EL (cell line): ENCODE measurements at places on chromosomes 16 and 17.

DNA sequence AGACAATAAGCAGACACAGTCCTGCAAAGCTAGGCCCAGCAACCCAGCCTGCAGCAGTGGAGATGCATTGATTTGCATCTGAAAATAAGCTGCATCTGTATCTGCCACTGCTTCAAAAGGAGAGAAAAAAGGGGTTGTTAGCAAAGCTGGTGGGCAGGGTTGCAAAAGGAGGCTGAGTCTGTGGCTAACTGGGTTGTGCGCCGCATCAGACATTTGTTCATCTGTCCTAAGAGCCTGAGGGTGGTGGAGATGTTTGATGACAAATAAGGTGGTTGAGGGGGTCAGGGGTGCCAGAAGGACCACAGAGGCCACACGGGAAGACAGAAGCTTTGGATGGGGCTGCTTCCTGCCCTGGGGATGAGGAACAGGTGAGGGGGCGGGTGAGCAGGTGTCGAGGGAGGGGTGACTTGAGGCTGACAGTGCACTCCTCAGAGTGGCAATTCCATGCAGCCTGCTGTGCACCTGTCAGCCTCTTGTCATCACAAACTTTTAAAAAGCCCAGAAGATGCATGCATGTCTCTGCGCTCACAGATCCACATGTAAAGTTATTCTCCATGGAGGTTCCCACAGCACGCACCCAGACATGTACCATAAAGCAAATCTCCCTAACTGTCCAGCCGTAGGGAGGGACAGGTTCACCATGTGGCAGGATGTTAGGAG is 35.4 kb downstream of the WSB1 start:
- no peak for DNase-seq

DNA sequence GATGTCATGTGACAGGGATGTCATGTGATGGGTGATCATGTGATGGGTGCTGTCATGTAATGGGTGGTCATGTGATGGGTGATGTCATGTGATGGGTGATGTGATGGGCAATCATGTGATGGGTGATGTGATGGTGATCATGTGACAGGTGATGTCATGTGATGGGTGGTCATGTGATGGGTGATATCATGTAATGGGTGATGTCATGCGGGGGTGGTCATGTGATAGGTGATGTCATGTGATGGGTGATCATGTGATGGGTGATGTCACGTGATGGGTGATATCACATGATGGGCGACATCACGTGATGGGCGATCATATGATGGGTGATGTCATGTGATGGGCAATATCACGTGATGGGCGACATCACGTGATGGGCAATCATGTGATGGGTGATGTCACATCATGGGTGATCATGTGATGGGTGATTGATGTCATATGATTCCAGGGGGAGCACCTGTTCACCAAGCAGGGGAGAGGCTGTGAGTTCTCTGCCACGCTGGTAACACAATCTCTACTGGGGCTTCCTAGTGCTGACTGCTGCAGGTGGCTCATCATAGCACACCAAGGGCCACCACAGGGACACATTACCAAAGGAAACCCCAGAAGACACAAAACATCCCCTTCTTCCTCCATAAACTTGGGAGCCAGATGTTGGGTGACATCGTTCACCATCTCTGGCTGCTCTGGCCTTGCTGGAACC is 16.5 kb downstream of the CD300LB start:
- DNase-seq, result no peak

DNA sequence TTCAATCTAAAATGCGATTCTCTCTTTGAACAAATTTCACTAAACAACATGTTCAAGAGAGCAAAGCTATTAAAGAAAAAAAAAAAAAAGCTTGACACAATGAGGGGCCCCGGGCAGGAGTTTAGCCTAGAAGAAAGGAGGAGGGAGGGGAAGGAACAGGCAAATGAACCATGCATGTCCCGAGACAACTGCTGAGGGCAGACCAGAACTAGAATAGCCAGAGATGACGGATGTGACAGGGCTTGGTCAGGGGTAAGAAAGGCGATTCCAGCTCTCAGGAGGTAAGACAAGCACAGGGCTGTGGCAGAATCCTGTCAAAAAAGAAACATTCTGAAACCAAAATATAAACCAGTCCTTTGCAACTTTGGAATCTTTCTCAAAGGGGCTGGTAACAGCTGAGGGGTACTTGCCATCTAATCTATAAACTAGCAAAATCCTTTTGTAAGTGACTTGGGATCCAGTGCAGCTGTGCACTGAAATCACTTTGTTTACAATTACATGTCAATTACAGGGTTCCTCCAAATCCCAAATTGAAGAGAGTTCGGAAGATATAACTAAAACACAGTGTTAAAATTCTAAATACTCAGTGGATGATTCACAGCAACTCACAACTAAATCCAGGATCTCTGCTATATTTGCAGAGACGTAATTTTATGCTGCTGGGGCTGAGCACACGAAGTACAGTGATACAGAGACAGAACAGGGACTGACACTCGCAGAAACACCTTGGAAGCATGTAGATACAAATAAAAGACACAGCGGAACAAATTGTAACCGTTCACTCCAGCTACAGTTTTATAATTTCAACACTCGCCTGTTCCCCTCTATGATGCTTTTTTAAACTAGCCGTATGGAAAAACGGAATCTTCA is 567.4 kb upstream of the ZFHX3 start:
- no peak for DNase-seq

GRCh38 chr16:58462499-58462996 is 37.4 kb upstream of the NDRG4 start:
- DNase-seq, result no peak

- DNase-seq, result no peak
These were observed 16.5 kb upstream of the CLEC18C start for GRCh38 chr16:70157105-70157476.

DNA sequence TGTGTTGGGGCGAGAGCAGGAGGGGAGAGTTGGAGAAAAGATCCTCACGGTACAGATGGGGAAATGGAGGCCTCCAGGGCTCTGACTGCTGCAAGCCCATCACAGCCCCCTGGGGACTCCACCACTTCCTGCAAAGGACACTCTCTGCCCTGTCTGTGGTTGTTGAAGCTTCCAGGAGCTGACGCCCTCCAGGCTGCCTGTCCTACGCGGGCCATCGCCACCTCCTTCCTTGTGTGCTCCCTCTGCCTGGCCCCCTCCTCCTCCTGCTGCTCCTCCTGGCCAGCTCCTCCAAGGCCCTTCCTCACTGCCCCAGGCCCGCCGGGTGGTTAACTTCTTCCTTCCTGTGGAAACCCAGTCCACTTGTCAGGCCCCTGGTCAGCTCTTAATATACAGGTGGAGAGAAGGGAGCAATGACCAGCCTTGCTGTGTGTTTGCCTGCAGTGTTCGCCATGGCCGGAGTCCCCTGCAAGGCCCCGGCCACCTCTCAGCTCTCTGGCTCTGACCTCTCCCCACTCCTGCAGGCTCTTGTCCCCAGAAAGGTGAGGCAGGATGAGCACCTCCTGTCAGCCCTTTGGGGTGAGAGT is 18.4 kb upstream of the STAC2 start:
- DNase-seq, result no peak

GRCh38 chr17:63985387-63986140 is 12.6 kb upstream of the PRR29 start:
- DNase-seq, result no peak

GRCh38 chr17:62075308-62075815 is 10.3 kb upstream of the MED13 start:
- no peak for DNase-seq

- DNase-seq, result peak; percentile 11
These were observed 8.1 kb downstream of the LDAF1 start for GRCh38 chr16:21166561-21166961.

GRCh38 chr17:57607553-57608120 is 137.5 kb downstream of the CCDC182 start:
- DNase-seq, result no peak

DNA sequence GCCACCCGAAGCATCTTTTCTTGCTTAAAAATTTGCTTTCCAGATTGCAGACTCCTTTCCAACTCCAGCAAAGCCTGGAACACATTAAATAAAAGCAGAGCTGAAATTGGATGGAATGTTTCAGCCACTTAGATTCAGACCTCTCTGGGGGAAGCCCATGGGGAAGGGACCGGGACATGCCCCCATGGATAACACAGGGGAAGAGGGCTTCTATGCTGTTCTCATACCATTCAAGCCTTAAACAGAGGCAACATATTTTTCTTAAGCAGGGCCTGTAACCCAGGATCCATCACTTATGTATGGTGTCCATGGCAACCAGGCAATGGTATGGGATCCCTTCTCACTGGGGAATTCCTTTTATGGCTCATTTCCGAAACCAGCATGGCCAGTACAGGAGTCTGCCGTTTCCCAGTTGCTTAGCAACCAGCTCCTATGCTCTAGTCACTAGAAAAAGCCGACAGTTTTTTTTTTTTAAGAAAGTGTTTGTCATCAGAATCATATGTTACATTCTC is 62.0 kb upstream of the MARCHF10 start:
- peak; percentile 67 for DNase-seq

- DNase-seq, result peak; percentile 13
These were observed 24.0 kb upstream of the SSTR5 start for GRCh38 chr16:1048442-1049112.

DNA sequence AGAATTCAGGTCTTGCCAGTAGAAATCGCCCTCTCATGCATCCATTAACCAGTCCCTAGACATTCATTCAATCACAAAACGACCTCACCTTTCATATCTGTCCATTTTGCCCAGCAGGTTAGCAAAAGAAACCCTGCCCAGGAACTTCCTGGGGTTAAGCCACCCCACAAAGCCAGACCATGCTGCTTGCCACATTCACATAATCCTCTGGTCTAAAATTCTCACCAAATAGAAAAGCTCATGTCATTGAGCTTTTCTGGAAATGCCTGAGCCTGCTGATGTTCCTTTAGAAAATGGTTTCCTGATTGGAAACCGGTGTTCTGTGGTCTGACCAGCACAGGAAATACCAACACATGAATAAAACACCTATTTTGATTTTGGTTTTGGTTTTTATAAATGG is 21.6 kb upstream of the DYNLRB2 start:
- DNase-seq, result no peak

- DNase-seq, result no peak
These were observed 160.9 kb downstream of the SLC39A11 start for GRCh38 chr17:72931635-72932034.

DNA sequence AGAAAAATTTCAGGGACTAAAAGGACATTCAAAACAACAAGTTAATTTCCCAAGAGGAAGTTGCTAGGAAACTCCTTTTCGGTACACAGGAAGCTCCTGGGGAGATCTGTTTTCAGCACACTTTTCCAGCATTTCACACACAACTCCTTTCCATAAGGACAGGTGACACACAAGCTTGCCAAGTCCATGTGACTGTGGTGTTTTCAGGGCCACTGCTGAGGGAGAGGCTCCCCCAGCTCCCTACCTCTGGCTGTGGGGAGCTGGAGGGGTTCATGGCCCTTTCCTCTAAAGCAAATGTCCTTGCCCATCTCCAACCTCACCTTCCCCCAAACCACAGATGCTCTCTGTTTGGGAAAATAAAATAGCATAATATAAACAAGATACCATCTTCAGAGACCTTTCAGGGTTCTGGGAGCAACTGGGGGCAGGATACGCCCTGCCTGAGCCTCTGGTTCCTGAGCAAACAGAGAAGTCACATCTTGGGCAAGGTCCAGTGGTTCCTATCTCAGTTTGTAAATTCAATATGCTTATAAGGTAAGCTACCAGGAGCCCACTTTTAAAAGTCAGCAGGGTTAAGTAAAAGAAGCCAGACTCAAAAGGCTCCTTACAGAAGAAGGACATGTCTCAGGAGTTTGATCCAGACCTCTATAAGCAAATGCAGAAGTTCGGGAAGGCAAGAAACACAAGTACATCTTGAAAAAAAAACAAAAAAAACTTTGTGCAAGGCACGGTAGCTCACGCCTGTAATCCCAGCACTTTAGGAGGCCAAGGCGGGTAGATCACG is 3.0 kb downstream of the PDZD9 start:
- no peak for DNase-seq

DNA sequence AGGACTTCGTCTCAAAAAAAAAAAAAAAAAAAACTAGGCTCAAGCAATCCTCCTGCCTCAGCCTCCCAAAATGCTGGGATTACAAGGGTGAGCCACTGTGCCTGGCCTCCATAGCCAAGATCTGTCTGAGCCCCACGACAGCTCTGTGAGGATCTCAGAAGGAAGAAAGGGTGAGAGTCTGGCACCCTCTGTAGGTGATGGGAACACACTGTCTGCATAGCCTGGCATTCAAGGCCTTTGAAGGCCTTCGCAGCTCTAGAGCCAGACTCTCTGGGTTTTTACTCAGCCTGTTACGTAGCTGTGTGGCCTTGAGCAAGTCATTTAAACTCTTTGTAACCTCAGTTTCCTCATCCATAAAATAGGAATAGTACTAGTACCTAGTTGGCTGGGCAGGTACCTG is 6.3 kb upstream of the XPO6 start:
- DNase-seq, result peak; percentile 65

- DNase-seq, result peak; percentile 47
These were observed 155.2 kb upstream of the MYOCD start for GRCh38 chr17:12510535-12510934.

DNA sequence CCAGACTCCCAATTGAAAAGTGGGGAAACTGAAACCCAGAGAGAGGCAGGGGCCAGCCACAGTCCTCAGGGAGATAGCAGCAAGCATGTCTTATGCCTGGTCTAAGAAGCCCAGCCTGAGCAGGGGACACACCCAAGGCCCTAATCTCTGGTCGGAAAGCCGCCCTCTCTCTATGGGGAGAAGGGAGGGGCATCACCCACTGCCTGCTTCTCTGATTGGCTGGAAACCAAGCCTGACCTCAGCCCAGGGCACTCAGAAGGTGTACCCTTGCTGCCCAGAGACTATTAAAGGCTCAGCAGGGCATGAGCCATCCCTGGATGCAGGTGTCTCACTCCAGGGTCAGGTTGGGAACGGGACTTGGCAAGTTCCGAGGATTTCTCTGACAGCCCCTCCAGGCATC is 5.7 kb upstream of the KRT13 start:
- no peak for DNase-seq

GRCh38 chr17:39131616-39132015 is 19.8 kb downstream of the PLXDC1 start:
- no peak for DNase-seq

DNA sequence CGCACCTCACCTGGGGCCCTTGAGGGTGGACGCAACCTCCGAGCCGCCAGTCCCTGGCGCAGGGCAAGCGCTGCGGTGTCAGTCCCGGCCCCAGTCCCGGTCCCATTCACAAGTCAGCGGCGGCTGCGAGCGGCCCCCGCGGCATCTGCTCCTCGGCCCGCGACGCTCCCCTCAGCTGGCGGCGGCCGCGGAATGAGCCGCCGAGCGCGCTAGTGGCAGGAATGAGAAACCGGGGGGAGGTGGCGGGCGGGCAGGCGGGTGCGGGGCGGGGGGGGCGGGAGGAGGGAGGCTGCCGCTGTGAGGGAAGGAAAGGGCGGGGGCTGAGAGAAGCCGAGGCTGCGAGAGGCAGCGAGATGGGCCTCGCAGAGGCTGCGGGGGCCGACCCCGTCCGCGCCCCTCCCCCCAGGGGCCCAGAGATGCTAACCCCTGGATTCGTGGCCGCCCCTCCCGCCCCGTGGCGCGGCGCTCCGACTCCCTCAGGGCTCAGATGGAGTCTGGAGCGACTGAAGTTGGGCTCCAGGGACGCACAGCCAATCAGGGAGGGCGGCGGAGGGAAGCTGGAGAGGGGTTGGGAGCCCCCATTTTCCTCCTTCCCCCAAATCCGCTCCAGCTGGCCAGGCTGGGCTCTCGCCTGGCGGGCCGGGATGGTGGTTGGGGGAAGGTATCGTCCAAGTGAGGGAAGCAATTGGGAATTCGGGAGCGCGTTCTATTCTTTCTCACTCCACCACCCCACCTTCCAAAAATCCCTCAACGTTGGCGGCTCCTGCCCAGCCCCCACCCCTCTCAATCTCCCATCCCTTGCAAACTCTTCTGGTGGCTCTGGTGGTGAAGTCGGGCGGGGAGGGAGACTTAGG is at the start of gene CDH11:
Gene CDH11, minus strand, starts transcription at position 194 of the 854 bp plus-strand sequence. CDS start 117,194 bp downstream, outside the sequence.
- peak; percentile 93 for DNase-seq
